ENCODE measurements at places on chromosomes 7 and 10. TPM values are rescaled to one million over a fixed set of nuclear protein-coding genes. Genes with fewer than 3 reads are reported as not detected.

CAMK2B gene
- total RNA-seq = 0.27 TPM

XRCC2 gene
- total RNA-seq = 5.4 TPM

STMP1 gene
- total RNA-seq = 34.8 TPM

CDK14 gene
- total RNA-seq = 0.42 TPM

SEMA3D gene
- not detected for total RNA-seq

NUTM2E gene
- 0.53 TPM for total RNA-seq

ABI1 gene
- total RNA-seq = 60.0 TPM

GIMAP1 gene
- not detected for total RNA-seq

TEX47 gene
- not detected for total RNA-seq

IFIT1 gene
- total RNA-seq = 4.3 TPM

CYP3A7 gene
- total RNA-seq = not detected

CFAP70 gene
- 0.10 TPM for total RNA-seq

FFAR4 gene
- 0.14 TPM for total RNA-seq

CYP26C1 gene
- not detected for total RNA-seq

CPN1 gene
- 0.24 TPM for total RNA-seq

LIPM gene
- not detected for total RNA-seq
